Activated T-helper 1 cell treated with anti-CD3 and anti-CD28 coated beads, Interleukin-2, amount 50 U/mL, for 16 hours (primary cell): ENCODE measurements at places on chromosomes 4 and X.

DNA sequence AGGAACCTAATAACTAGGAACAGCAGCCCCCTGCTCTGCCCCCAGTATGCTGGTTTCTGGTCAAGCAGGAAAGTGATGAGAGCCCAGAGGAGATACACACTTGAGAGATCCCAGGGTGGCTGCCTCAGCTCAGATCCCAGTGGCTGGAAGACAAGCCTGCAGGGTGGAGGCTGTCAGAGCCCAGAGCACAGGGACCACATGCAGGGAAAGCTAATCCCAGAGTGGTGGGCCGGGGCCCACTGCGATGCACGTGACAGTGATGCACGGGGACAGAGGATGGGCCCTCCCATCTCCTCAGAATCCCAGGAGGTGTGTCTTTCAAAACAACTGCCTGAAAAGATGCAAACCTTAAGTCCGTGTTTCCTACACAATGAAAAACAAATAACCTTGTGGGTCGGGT, 29.1 kb upstream of the CRMP1 start:
- DNase-seq = no peak

DNA sequence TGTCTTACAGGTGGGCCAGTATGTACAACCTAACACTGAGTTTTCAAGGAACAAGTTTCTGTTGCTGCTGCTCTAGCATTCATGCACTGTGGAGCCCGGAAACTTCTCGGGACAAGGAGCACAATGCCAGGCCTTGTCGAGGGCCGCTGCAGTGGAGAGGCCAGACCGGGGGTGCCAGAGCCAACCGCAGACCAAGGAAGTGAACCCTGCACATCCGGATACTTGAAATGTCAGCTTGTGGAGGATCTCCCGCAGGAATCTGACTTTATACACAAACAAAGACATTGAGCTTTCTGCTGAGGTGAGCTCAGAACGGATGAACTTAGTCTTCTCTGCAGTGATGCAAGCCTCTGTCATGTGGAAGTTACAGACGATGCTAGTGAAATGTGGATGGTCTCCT, 99.5 kb downstream of the ZNF827 start:
- no peak for DNase-seq

GRCh38 chrX:3697220-3697684, 16.2 kb downstream of the PRKX start:
- no peak for DNase-seq

- DNase-seq = no peak
Observed at GRCh38 chr4:172573899-172574298, 594.7 kb upstream of the GALNT7 start.

DNA sequence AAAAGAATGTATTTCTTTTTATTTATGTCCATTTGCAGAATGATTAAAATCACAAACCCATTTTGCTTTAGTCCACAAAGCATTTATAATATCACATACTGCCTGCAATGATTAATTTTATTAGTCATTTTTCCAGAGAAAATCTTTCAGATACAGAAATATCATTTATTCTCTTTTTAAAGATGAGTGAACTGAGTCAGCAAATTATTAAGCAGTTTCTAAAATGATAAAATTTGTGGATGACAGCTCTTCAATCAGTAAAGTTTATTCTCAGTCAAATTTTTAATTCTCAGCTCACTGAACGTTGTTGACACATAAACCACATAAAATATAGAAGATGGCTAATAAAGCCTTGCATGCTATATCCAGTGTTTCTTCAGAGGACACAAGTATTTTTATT, 485.5 kb downstream of the PRR32 start:
- no peak for DNase-seq

GRCh38 chr4:70768301-70768948, 46.7 kb downstream of the RUFY3 start:
- DNase-seq = no peak

GRCh38 chrX:132207996-132208395, 11.3 kb downstream of the RAP2C start:
- DNase-seq = no peak

DNA sequence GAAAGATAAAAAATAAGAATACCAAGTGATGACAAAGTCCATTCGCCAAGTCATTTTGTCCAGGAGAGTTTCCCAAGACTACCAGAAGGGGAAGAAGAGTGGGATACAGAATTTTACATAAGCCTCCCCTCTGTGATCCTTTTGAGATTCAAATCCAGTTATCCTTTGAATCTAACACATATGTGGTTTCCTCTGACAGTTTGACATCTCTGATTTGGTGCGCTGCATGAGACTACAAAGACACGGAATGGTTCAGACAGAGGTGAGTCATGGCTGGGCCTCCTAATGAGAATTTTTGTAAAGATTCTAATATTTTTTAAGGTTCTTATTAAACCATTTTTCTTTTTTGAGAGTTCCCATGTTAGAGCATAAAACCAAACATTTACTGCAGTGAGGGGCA, 38.3 kb downstream of the SLC10A6 start:
- DNase-seq = no peak

GRCh38 chr4:147586032-147586431, 31.2 kb upstream of the TMEM184C start:
- no peak for DNase-seq

- DNase-seq = no peak
Observed at GRCh38 chrX:68995386-68995779, 166.6 kb downstream of the EFNB1 start.

DNA sequence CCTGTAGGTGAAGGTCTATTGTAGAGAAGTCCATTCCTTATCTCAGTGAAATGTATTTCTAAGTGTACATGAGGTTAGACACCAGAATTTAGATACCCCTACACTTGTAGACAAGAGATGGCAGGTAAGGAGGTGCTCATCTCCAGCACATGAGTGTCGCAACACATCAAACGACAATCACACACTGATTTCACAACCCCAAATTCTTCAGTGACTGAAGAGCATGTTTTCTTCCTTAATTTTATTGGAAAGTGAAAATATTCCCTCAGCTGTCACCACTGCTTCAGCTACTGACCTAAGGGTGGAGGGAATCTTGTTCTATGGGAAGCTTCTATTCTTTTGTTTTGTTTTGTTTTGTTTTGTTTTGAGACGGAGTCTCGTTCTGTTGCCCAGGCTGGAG, 280.3 kb downstream of the ARHGAP24 start:
- DNase-seq = no peak

GRCh38 chr4:159706704-159707103, 603.8 kb downstream of the RAPGEF2 start:
- no peak for DNase-seq

DNA sequence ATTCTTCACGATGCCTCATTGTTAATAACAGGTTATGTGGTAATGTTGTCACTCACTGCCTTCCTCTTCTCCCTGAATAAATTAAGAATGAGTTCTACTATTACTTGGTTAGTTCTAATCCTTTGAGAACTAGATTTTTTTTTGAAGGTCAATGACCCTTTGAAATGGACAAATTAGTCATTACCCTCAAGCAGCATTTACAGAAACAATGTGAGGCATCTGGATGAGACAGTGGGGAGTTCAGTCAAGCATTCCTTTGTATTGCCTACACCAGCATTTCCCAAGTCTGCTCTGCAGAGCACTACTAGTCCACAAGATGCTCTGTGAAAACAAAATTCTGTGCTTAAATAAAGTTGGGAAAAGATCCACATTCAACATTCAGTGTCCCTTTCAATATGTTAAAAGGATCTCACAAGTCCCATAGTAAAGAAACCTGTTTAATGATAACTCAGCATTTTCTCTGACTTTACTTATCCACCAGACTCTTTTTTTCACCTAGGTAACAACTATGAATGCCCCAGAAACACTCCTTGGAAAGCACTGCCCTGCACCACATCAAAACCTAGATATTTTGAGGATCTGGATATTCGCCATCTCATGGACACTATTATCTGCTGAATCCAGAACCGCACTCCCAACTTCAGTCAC, 60.6 kb downstream of the CHRDL1 start:
- no peak for DNase-seq

GRCh38 chr4:53348046-53348445, 17.8 kb downstream of the SCFD2 start:
- DNase-seq = no peak

- no peak for DNase-seq
Observed at GRCh38 chr4:142202404-142203332, 566.3 kb downstream of the IL15 start.

DNA sequence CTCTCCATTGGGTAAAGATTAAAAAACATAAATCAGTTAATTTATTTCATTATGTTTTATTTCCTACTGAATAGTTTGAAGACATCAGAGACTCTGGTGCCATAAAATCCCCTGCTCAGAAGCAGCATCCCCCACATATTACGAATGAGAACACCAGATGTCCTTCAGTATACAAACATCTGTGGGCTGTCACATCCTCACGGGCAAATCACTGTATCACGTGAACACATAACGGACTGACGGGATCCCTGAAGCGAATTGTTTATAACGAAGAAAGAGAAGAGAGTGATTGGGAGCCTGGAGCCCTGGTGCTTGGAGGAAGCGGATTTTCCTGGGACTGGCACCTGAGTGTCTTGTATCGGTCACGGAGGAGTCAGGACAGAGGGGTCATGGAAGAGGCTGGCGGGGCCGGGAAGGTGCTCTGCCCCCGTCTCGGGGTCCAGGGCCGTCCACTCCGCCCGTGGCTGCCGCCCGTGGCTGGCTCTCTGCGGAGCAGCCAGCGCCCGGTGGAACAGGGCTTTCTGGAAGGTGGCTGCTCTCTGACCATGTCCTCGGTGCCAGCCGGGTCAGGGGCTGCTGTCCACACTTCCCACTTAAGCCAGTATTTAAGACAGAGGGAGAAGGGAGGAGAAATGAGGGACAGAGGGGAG, 452.7 kb upstream of the FAT1 start:
- no peak for DNase-seq
